ENCODE measurements at places on chromosomes 5 and 9.

- no peak for DNase-seq
These were observed 115.2 kb downstream of the LHFPL2 start for GRCh38 chr5:78533356-78533755.

DNA sequence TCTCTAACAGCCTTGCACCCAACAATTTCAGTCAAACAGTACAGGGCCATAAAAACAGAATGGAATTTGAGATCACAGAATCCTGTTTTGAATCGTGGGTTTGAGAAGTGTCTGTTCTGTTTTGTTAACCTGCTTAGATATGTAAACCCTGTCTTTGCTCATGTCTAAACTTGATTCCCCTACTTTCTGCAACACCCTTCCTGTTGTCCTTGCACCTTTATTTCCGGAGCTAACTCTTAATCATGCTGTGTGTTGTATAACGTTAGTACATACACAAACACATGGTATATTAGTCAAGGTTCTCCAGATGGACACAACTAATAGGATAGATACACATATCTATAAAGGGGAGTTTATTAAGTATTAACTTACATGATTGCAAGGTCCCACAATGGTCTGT lies 2229.2 kb upstream of the C9orf72 start:
- DNase-seq = no peak

DNA sequence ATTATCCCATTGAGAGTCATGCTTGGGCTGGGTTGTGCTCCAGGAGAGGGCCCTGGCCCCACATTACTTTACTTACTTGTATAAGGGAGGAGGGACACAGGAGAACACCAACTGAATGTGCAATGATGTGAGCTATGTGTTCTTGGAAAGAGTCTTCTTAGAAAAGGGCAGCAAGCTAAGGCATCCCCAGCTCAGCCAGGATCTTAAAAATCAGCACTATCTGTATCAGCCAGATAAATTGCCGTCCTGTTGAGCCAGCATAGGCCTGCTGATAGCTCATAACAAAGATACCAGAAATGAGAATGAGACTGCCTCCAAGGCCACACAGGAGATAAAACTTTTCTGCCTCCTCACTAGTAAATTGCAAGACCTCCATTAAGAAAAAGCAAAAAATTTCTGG lies 357.5 kb downstream of the CAAP1 start:
- DNase-seq = no peak

GRCh38 chr9:13863112-13863511 lies 450.8 kb downstream of the NFIB start:
- no peak for DNase-seq

- no peak for DNase-seq
These were observed 644 bp upstream of the CTNNAL1 start for GRCh38 chr9:109013679-109014607.

DNA sequence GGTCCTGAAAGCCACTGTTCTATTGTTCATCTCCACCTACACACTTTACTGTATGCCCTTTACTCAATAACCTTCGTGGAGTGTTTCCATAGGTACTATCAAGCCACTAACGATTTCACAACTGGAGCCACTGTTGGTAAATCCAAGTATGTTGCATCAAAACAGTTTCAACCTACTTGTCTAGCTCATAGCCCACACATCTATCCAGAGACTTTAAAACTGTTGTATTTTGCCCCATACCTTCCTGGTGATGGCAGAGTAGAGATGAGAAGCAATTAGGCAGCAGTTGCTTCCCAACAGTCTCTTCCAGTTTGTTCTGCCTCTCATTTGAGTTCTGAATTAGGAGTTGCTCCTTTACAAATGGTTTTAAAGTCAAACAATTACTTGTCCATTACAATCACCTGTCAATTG lies 607 bp downstream of the FAXDC2 start:
- no peak for DNase-seq

DNA sequence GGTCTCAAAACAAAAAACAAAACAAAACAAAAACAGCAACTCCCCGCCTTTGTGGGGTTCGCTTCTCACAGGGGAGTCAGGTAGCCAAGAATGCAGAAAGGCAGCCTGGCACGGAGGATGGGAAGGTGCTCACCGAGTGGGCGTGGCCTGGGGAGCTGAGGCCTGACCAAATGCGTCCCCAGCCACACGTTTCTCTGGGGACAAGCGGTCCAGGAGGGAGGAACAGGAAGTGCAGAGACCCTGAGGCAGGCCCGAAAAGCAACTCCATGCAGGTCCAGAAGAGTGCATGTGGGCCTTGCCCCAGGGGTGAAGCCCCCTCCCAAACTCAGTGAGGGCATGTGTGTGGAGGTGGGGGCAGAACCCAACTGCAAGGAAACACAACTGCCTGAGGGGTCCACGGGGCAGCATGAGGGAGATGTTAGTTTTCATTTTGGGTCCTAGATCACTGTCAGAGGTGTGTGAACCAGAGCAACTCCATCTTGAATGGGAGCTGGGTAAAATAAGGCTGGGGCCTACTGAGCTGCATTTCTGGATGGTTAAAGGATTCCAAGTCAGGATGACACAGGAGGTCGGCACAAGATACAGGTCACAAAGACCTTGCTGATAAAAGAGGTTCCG lies 2.6 kb upstream of the UAP1L1 start:
- no peak for DNase-seq

DNA sequence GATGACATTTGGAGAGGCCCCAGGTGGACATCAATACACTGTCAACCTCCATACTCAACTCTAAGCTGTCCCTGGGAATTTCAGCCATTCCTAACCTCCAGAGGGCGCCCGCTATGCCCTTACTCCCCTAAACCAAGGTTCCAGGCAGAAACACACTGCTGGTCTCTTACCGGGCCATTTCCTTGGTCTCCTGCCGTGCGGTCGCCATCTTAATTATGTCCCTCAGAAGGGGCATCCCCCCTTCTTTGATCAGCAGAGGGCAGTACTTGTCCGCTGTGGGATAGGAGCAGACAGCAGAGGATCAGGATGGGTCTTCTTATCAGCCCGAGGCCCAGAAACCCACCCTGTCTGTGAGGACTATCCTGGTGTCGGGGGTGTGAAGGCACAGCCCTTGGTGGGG lies 9.3 kb upstream of the ZDHHC12 start:
- no peak for DNase-seq

DNA sequence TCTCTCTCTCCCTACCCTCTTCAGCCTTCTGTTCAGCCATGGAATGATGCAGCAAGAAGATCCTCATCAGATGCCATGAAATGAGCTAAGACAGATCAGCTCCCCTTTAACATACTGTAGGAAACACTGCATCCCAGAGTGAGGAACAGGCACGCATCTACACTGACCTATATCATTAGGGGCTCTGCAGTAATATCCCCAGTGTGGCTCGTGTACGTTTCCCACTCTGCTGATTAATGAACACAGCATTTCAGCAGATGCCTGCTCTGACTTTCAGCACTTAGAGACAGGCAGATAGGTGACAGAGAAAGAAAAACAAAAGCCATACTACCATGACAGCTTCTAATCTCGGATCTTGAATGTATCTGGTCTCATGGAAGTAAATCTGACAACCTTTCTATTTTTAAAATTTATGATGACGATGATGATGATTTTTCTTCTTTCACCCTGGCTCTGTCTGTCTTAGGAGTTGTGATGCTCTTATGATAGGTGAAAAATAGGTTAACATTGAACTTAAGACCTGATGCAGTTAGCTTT lies 750.3 kb downstream of the CDH12 start:
- no peak for DNase-seq

- DNase-seq = no peak
These were observed 144.1 kb downstream of the CCDC171 start for GRCh38 chr9:15696979-15697378.

DNA sequence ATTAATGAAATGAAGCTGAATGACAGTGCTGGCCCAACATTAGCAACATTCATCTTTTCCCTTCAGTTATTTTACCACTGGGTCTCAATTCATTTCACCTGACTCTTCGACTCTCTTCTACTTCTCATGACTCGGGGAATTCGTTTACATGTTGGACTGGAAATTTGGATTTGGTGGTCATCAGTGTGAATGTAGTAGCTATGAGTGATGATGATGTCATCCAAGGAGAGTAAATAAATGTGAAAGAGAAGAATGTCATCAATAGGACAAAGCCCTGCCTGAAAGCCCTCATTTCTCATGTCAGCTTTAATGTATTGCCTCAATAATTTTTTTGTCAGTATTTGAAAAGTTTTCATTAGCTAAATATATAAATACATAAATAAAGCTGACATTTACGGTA lies 21.9 kb upstream of the CFAP95 start:
- DNase-seq = no peak

GRCh38 chr9:112846528-112847488 lies 43.9 kb downstream of the SLC46A2 start:
- DNase-seq = no peak

GRCh38 chr9:134923466-134923865 lies 5.8 kb upstream of the FCN1 start:
- DNase-seq = no peak

DNA sequence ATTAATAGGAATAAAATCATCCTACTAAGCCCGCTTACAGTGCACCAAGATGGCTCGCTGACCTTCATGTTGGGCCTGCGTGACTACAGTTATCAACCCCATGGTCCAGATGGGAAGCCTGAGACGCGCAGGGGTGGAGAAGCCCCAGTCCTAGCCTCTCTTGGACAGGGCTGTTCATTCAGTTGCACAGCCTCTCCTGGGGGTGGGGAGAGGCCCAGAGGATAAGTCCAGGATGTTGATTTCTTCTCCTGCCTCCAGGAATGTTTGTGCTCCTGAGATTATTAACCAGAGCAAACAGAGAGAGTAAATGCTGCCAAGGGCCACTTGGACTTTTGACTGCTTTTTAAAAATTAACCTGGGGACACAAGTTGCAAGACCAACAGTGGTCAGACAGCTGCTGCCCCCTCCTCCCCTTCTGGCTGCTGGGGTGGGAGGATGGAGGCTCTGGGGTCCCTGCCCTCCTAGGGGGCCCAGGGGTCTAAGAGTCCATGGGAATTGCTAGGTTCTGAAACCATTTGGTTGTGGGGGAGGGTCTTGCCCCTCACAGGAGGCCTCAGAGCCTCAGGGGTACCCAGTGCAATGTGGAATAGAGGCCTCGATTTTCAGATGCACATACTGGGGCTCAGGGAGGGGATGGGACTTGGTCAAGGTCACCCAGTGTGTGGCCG lies 2.8 kb upstream of the AMBP start:
- no peak for DNase-seq

DNA sequence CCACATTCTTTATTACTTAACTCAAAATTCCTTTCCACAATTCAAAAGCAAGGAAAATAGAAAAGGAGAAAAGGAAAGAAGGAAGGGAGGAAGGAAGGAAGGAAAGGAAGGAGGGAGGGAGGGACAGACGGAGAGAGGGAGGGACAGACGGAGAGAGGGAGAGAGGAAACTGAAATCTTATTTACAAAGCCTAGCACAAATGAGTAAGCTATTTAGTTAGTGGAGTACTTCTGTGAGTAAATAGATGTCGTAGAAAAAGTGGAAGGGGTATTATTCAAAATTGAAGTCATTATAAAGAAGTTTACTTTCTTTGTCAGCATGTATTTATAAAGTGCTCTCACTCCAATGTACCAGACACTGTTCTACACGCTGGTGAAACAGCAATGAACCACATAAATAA lies 177.9 kb downstream of the CETN3 start:
- DNase-seq = no peak

DNA sequence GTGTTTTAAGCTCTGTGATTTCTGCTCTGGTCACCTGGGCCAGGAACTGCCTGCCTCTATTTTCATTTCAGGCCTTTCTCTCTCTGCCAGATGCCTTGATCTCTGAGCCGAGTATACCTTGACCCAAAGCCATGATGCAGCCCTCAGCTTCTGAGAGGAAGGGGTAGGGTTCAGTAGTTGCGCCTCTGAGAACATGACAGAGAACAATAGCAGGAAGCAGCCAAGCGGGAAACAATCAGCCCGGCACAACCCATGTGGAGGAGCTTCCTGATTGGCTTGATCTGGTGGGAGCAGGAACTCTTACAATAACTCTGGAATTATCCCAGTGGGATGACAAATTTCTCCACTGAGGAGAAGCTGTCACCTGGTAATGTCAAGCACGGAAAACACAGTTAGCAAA lies 127.4 kb downstream of the PALM2AKAP2 start:
- no peak for DNase-seq

GRCh38 chr5:35884773-35885172 lies 28.1 kb downstream of the IL7R start:
- no peak for DNase-seq

DNA sequence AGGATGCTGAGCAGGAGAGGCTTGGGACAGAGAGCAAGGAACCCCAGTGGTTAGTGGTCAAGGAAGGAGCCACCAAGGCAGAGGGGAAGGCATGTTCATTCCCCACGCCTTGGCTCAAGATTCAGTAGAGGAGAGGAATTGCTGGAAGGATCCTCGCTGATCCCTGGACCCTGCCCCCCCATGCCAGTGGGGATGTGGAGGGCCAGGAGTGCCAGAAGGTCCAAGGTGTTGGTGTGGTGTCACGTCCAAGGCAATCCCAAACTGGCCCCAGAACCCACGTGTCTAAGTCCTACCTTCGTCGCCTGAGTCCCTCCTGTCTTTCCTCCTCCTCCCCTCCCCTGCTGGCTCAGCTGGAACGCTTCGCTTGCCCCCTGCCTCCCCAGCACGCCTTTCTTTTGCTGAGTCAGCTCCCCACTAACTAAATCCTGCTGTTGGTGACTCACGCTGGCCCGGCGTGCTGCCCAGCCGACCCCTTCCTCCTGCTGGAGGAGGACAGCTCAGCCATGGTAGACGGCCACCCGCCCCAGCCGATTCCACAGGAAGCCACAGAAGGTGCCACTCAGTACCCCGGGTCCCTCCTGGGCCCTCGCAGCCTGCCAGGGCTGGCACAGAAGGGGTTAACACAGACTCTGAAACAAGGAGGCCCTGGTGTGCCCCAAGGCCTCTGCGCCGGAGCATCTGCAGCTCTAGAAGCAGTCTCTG lies 37.6 kb upstream of the ORM1 start:
- no peak for DNase-seq

DNA sequence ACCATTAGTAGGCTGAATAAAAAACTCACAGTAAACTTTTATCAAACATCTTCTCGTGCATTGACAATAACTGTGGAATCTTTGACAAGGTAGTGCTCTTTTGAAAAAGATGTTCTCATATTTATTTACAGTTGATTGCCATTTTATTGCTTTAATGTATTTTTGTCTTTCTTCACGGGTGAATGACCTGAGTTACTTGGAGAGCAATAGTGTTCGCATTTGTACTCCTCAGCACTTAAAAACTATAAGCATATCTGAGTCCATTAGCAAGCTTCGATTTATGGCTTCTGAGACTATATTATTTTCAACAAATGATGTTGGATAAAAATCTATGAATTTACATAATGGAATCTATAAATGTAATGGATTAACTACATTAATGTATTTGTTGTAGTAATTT lies 1012.3 kb downstream of the CDH9 start:
- DNase-seq = no peak

- no peak for DNase-seq
These were observed 210.2 kb upstream of the ACTBL2 start for GRCh38 chr5:57692582-57693487.

All from stimulated activated CD8-positive, alpha-beta memory T cell treated with anti-CD3 and anti-CD28 coated beads, Interleukin-4, amount 100 ng/mL, for 1 hour (primary cell).